ENCODE measurements at places on chromosomes 13 and 19. TPM values are rescaled to one million over a fixed set of nuclear protein-coding genes. Genes with fewer than 3 reads are reported as not detected.

GRCh38 chr13:50608370-50608769 is 235.1 kb downstream of the DLEU7 start:
- H3K27me3 ChIP-seq = peaks cover 5% of the 10 kb centered on the region
- DNase-seq = no peak
- peaks cover 17% of the 10 kb centered on the region for H3K4me1 ChIP-seq
- no peak overlapping the region for H3K27ac ChIP-seq

Gene FZR1
- total RNA-seq = 39.9 TPM

Gene UBE2L5
- not detected for total RNA-seq

Gene TMEM147
- total RNA-seq = 81.7 TPM
